ENCODE measurements at places on chromosomes 5 and 9.

GRCh38 chr9:20906326-20906725 is 125.1 kb downstream of the HACD4 start:
- DNase-seq: no peak

- DNase-seq: no peak
These were observed 54.3 kb upstream of the RGS7BP start for GRCh38 chr5:64451551-64451950.

DNA sequence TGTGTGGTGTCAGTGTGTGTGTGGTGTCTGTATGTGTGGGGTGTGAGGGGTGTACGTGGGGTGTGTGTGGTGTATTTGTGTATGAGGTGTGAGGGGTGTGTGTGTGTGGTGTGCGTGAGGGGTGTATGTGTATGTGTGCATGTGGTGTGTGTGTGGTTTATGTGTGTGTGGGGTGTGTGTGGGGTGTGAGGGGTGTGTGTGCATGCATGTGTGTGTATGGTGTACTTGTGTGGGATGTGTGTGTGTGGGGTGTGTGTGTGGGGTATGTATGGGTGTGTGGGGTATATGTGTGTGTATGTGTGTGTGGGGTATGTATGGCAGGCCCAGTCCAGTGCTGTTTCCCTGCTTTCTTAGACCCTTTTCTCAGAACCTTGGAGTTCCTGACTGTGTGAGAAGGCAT is 83.3 kb downstream of the PTTG1 start:
- no peak for DNase-seq

DNA sequence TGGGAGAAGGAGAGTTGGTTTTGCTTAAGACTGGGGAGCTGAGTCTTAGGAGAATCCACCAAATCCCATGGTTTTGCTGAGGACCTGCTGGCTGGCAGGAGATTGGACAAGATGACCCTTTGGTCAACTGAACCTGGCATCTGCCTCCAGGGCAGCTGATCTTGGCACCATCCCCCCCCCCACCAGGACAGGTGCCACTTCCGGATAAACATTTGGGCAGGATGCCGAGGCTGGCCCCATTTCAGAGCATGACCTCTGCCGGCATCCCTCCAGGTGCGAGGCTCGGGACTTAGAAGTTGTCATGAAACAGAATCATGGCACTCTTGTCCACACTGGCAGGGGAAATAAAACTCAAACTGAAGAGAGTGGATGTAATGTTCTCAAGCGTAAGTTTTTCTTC is 165.6 kb downstream of the MACROH2A1 start:
- DNase-seq: no peak

GRCh38 chr5:51383131-51384121 is at the start of gene ISL1:
Gene ISL1, plus strand, starts transcription at chr5:51383448. Its CDS starts 224 bp downstream, at chr5:51383672.
- DNase-seq: no peak

- DNase-seq: no peak
These were observed 1.2 kb downstream of the FSD1L start for GRCh38 chr9:105449081-105449480.

DNA sequence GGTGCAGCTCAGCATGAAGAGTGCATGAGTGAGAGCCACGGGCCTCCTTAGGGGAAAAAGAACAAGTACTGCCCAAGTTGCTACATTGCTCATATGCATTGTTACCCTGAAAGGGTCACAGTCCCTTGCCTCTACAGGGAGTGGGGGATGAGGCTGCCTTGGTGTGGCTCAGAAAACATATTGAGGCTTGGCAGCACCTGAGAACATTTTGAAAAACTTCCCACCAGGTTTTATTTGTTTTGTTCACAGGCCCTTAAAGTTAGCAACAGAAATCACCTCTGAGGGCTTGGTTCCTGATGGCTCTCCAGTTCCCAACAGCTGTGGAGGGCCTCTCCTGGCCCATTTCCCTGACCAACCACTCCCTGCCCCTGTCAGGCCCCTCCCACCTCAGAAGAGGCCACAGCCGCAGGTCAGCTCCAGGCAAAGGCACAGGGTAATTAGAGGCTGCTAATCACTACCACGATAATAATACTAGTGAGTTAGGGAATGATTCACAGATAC is 90.7 kb upstream of the ADRA1B start:
- peak; percentile 22 for DNase-seq

DNA sequence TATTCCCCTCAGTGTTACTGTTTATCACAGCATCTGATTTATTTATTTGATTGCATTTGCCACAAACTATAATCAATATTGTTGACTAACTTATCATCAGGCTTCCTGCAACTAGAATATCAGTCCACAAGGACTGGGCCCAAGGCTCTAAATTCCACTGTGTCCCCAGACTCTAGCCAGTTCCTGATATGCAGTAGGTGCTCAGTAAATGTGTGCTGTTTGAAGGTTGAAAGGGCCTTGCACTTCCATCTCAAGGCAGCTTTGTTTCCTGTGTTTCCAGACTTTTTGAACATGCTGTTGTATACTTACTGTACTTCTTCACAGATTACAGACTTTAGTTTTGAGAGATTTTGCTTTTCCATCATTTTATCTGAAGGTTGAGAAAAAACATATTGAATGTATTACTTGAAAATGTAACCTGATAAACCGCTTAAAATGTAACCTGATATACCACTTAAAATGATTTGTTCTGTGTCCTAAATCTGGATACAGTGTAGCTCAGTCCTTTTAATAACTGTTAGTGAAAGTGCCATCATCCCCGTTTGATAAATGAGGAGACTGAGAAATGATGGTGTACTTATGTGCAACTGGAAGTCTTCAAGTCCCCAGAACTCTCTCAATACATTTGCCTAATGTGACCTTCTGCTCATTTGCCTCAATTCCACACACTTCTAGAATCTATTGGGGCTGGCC is 18.7 kb downstream of the KIAA1191 start:
- DNase-seq: no peak

GRCh38 chr5:173341961-173342430 is 13.8 kb upstream of the STC2 start:
- no peak for DNase-seq

DNA sequence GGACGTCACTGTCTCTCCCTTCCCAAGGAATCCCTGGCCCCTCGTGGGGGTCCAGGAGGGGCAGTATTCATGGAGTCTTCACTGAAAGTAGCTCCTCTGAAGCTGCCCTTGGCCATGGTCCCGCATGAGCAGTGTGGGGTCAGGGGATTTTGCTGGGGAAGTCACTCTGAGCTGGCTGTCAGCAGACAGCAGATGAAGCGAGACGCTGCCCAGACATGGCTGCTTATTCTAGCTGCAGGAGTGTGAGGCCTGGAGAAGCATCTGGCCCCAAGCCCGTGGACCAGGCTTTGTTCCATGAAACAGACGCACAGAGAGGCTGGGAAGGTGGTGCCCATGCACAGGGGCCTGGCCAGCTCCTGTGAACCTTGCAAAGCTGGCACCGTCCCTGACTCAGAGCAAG is 21.5 kb upstream of the ASS1 start:
- DNase-seq: no peak

DNA sequence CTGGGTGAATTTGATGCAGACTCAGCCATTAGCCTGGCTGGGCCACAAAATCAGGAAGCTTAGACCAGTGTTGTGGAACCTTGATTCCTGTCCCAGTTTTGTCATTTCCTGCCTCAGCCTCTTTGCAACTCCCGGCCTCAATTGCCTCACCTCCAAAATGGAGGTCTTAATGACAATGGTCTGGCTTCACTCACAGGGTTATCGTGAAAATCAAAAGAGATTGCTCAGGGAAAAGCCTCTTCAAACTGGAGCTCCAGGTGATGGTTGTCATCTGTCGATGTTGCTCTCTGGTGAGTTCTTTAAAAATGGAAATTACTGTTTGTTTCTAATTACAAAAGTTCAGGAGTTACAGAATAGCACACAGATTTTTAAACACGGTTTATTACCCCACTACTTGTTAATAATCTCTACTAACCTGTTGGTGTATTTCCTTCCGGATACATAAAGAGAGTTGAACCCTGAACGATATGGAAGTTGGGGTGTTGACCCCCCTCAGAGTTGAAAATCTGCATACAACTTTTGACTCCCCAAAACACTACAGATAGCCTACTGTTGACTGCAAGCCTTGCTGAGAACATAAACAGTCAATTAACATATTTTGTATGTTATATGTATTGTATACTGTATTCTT is 109.9 kb upstream of the CPEB4 start:
- no peak for DNase-seq
